ENCODE measurements at places on chromosomes 7 and 10.
A peak's percentile ranks its signal among the peaks of the same experiment; 100 is the strongest.

GRCh38 chr10:124535731-124536495, 74.3 kb downstream of the LHPP start:
- no peak overlapping the region for H3K27ac ChIP-seq
- no peaks in the 10 kb centered on the region for H3K27me3 ChIP-seq
- no peak for DNase-seq
- H3K4me3 ChIP-seq = no peak overlapping the region
- no peaks in the 10 kb centered on the region for H3K4me1 ChIP-seq
- H3K36me3 ChIP-seq = no peaks in the 10 kb centered on the region

GRCh38 chr7:20918156-20918555, 131.5 kb upstream of the SP8 start:
- no peaks in the 10 kb centered on the region for H3K4me1 ChIP-seq
- no peaks in the 10 kb centered on the region for H3K36me3 ChIP-seq
- no peak for DNase-seq
- H3K27me3 ChIP-seq = no peaks in the 10 kb centered on the region

DNA sequence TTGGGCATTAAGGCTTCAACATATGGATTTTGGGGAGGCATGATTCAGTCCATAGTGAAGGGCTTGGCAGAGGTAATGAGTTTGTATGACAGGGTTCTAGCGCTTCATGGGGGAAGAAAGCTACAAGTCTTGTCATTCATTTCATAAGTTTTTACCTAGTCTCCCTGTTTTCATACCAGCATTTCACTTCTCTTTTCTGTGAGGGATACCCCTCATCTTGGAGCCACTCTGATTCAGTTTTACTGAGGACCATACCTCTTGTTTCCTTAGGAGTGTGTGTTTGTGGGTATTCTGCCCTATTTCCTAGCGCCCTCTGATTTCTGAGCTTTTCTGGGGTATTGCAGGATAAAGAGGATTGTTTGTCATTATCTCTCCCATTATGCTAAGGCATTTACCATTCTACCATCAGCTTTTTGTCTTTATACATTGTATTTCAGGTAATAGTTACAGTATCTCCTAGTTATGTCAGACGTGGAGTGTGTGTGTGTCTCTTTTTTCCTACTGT, 6.8 kb downstream of the RSBN1L start:
- no peak for DNase-seq
- H3K27ac ChIP-seq = no peak overlapping the region
- H3K4me3 ChIP-seq = no peak overlapping the region
- H3K4me1 ChIP-seq = peaks cover 8% of the 10 kb centered on the region

GRCh38 chr10:75663947-75664664, 232.7 kb downstream of the LRMDA start:
- no peak overlapping the region for H3K4me3 ChIP-seq
- no peaks in the 10 kb centered on the region for H3K4me1 ChIP-seq
- peaks cover 2% of the 10 kb centered on the region for H3K27me3 ChIP-seq
- no peak overlapping the region for H3K27ac ChIP-seq
- H3K36me3 ChIP-seq = no peaks in the 10 kb centered on the region
- DNase-seq = no peak

DNA sequence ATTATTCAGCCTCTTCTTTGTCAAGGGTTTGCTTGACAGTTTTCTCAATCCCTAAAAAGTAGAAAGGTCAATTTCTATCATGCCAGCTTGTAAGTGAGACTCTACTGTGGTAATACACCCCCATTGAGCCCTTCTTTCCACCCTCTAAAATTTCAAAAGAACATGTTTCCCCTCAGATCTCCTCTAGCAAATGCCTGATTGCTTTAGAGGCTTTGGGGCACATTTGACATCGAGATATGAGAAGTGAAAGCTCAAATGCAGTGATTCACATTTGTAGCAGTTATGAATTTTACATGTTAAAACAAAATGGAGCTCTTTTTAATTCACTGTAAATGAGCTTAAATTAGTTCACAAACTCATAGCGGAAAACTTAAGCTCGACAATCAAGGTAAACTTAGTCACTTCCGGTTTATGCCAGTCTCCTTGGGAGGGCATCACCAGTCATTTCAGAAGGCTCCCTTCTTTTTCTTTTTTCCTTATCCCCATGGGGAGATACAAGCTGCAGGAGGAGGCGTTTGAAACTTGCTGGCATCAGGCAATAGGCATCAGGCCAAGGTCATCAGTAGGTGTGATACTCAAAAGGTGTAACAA, 55.3 kb upstream of the ADO start:
- H3K36me3 ChIP-seq = no peaks in the 10 kb centered on the region
- H3K27ac ChIP-seq = no peak overlapping the region
- no peaks in the 10 kb centered on the region for H3K27me3 ChIP-seq

DNA sequence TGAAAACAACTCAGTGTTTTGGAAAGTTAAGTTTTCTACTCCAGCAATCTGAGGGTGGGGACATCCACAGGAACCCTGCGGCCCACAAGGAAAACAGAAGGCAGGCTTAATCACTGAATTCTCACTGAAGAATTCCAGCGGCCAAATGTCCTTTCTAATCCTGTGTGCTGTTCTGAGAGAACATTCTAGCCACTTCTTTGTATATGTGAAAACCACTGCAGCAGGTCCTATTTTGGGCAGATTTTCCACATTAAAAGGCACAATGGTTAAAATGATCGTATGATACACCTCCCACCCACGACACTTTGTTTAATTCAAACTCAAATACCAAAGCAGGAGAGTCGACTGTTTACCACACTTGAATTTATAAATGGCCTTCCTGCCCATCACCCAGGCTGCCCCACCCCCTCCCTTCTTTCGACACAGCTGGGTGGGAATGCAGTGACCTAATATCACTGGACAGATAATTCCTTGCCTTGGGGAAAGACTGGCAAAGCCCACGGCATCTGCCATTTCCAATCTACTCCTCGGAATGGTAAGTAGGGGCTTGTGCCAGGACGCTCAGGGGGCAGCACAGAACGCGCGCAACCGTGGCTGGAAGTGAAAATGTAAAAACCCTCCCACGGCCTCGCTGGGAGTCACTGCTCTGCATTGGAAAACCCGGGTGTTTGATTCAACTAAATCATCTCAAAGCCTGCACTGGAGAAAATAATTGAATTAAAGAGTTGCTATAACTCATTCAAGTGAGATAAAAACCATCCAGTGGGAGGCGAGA, 67.0 kb downstream of the CTBP2 start:
- H3K27ac ChIP-seq = no peak overlapping the region
- H3K4me1 ChIP-seq = no peaks in the 10 kb centered on the region

GRCh38 chr7:66333443-66333842, 128.3 kb downstream of the TPST1 start:
- H3K4me3 ChIP-seq = no peak overlapping the region
- no peak for DNase-seq
- H3K27ac ChIP-seq = no peak overlapping the region
- no peaks in the 10 kb centered on the region for H3K4me1 ChIP-seq

- DNase-seq = no peak
- no peak overlapping the region for H3K4me3 ChIP-seq
- H3K27me3 ChIP-seq = no peaks in the 10 kb centered on the region
- no peaks in the 10 kb centered on the region for H3K36me3 ChIP-seq
Observed at GRCh38 chr7:130949550-130949949, 215.5 kb upstream of the KLF14 start.

GRCh38 chr7:6556196-6556595, 4.9 kb upstream of the GRID2IP start:
- H3K36me3 ChIP-seq = no peaks in the 10 kb centered on the region
- no peak overlapping the region for H3K27ac ChIP-seq
- H3K4me3 ChIP-seq = no peak overlapping the region
- peaks cover 4% of the 10 kb centered on the region for H3K27me3 ChIP-seq
- H3K4me1 ChIP-seq = peaks cover 9% of the 10 kb centered on the region
- no peak for DNase-seq

DNA sequence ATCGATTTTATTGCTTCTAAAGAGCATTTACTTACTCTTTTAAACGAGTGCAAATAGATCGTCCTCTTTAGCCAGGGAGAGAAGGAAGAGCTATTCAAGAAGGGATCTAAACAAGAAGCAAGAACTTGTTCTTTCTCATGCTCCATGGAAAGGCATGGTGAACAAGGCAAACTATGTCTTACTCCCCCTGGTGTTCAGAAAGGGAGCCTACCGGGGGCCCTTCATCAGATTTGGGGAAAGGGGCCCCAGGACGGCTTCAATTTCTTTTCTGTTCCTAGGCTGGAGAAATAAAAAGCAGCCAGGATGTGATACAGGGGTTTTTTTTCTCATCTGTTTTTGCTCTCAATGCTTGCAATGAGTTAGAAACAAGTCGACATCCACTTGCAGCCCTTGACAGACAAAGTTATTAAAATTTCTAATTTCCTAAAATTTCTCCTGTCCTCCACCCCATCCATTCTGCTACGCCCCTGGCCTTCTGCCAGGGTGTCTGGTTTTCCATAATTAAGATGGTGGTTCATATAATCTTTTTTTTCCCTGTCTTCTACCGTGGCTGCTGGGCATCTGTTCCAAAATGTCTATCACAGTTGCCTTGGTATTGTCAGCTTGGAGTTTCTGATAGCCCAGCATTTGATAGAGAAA, 214.4 kb downstream of the CREB5 start:
- peaks cover 15% of the 10 kb centered on the region for H3K4me1 ChIP-seq
- no peaks in the 10 kb centered on the region for H3K36me3 ChIP-seq
- no peaks in the 10 kb centered on the region for H3K27me3 ChIP-seq
- no peak overlapping the region for H3K27ac ChIP-seq

DNA sequence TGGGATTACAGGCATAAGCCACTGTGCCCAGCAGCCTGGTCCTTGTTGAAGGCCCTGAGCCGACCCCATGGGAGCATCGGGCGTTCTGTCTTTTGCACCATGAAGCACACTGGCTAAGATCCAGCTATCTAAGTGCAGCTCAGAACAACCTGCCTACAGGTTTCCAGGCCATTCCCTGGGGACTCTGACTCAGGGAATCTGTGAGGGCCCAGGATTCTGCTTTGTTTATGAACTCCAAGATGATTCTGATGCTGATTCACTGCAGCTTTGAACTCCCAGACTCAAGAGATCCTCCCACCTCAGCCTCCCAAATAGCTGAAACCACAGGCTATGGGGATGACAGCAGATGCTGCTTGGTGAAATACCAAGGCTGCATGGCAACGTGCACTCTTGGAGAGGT, 30.2 kb downstream of the NPTX2 start:
- peaks cover 3% of the 10 kb centered on the region for H3K4me1 ChIP-seq
- DNase-seq = no peak
- H3K27me3 ChIP-seq = no peaks in the 10 kb centered on the region
- no peak overlapping the region for H3K4me3 ChIP-seq

DNA sequence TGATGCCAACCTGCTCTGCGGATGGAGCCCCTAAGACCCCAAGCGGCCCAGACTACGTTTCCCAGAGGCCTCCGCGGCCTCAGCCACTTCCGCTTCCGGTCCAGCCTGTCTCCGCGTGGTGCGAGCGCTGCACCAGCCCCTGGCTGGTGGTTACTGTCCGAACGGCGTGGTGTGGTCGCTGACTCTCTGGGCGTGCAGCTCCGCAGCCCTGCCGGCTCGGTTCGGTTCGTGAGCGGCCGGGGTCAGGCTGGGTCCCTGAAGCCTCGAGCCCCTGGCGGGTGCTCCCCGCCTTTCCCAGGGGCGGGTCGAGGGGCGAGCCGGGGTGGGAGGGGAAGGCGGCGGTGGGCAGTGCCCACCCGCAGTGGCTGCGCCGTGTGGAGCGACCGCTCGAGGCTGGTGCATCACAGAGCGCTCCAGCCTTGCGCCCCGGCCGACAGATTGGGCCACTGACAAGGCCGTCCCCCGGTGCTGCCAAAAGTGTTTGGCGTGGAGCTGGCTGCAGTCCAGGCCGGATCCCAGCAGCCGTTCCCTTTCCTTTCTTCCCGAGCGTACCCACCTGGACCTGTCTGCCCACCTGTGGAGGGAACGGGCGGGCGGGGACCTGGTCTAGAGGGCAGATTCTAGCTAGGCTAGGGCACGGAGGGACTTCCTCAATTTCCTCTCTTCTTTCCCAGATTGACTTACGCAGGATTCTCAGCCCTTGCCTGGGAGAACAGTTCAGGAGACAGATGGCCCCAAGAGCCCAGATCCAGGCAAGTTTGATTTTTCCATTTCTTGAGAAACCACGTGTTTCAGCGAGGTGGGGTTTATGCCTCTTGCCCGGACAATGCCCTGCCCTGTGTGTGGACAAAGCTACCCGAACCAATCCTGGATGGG, at the start of gene ZNF485:
TSS of gene ZNF485 (plus strand) at position 116 of the 876 bp plus-strand sequence. CDS start at position 729, 613 bp downstream.
- peak; percentile 58 for DNase-seq
- H3K27me3 ChIP-seq = no peaks in the 10 kb centered on the region
- H3K27ac ChIP-seq = no peak within 1 kb of the TSS
- no peaks in the 10 kb centered on the region for H3K36me3 ChIP-seq

DNA sequence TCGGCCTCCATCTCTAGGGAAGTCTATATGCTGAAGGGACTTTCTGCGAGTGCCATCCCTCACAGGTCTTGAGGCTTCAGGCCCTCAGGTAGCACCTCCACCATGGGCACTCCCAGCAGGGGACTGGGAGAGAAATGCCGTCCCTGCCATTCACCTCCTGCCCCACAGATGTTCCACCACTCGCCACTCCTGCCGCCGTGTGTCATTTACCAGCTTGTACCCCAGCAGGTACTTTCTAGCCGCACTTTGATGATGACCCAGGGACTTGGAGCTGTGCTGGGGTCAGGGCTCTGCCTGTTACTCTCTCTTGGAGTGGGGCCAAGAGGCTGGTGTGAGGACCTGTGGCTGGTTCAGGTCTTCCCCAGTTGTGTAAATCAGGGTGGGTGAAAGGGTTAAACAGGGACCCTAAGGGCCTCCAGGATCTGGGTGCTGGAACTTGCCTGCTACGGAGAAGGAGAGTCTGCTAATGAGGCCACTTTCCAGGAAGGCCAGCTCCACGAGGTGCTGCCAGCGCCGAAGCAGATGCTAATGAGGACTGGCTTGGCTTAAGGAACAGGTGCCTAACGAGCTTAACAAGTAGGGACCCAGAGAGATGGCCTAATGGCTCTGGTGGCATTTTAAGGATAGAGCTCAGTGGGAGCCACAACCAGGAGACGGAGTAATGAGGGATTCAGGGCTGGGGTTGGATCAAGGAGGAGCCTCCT, 32.4 kb downstream of the CRHR2 start:
- H3K27ac ChIP-seq = no peak overlapping the region
- H3K27me3 ChIP-seq = no peaks in the 10 kb centered on the region
- no peak for DNase-seq

GRCh38 chr7:80681272-80681885, 42.9 kb downstream of the CD36 start:
- H3K4me3 ChIP-seq = no peak overlapping the region
- no peak overlapping the region for H3K27ac ChIP-seq
- no peaks in the 10 kb centered on the region for H3K36me3 ChIP-seq
- peak; percentile 13 for DNase-seq
- H3K4me1 ChIP-seq = no peaks in the 10 kb centered on the region

DNA sequence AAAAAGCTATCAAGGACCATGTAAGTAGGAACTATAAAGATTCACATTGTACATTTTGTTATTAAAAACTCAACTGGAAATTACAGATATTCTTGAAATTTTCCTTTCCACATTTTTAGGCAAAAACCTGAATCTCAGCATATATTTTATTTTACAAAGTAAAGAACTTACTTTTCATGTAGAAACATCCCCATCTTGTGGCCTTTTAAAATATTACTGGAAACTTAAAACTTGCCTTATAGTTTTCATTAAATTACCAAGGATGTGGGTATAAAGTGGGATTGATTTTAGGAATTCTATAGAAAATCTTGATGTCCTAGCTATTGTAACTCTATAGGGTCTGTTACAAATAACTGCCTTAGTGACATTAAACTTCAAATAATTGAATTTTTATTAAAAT, 10.6 kb downstream of the DBF4 start:
- peak; percentile 30 for DNase-seq
- H3K4me3 ChIP-seq = no peak overlapping the region
- H3K36me3 ChIP-seq = peaks cover 83% of the 10 kb centered on the region
- no peaks in the 10 kb centered on the region for H3K27me3 ChIP-seq
- no peak overlapping the region for H3K27ac ChIP-seq
- no peaks in the 10 kb centered on the region for H3K4me1 ChIP-seq
